ENCODE measurements at places on chromosomes 13 and 19.

DNA sequence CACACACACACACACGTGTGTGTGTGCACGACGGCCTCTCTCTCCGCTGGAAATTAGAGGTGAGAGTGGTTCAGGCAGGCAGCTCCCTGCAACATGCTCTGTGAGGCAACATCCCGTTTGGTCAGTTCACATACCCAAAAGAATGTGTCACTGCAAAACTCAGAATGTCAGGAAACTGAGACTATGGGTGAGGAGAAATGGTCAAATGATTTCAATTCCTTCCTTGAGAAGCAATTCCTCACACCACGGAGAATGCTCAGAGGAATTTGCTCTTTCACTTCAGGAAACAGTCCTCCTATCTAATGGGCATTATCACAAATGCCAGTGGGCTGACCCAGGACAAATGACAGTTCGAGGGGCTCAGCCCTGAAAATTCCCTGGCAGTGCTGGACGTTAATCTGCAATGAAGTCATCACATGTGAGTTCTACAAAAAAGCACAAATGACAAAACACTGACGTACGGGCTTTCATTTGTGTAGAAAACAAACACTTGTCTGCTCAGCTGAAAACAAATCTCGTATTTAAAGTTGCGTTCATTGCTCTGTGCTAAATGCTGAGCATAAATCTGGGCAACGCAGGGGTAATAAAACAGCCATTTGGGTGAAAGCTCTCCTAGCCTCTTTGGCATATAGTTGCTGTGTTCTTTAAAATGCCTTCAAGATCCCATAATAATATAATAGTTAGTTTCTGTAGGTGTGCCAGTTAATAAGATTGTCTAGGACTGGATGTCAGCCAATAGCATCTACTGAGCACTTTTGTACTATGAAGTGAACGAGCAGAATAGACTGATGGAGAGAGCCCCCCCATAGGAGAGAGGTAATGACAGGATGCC is 18.6 kb upstream of the LATS2 start:
- no peak for DNase-seq

DNA sequence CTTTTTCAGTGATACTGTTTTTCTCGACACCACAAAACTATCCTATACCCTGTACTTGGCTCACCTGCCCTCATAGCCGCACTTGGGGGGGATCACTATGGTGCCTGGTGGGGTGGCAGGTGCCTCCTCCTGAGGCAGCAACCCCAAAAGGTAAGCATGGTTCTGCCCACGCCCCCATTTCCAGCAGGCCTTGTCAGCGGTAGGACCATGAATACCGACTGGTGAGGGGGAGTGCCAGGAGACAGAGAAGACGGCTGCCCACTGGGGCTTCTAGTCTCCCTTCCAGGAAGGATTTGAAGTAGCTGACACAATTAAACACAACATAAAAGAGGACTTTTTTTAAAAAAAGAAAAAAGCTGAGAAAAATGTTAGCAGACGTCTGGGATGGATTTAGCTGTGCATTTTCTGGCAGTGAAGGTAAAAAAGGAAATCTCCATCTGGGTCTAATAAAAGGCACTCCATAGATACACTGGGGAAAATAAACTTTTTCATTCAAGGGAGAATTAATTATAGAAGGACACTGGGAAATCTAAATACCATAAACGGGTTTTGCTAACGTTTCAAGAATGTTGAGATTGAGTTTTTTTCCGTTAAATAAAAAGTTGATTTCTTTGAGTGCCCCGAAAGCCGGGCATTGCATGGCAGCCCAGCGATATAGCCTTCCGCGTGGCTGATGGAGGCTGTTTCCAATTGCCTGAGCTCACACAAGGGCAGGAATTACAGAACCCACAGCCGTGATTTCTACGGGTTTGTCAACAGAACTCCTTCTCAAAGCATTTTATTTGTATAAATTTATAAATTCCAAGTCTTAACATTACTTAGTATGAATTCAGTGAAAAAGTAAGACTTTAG is 45.1 kb downstream of the ATP11A start:
- DNase-seq, result no peak

DNA sequence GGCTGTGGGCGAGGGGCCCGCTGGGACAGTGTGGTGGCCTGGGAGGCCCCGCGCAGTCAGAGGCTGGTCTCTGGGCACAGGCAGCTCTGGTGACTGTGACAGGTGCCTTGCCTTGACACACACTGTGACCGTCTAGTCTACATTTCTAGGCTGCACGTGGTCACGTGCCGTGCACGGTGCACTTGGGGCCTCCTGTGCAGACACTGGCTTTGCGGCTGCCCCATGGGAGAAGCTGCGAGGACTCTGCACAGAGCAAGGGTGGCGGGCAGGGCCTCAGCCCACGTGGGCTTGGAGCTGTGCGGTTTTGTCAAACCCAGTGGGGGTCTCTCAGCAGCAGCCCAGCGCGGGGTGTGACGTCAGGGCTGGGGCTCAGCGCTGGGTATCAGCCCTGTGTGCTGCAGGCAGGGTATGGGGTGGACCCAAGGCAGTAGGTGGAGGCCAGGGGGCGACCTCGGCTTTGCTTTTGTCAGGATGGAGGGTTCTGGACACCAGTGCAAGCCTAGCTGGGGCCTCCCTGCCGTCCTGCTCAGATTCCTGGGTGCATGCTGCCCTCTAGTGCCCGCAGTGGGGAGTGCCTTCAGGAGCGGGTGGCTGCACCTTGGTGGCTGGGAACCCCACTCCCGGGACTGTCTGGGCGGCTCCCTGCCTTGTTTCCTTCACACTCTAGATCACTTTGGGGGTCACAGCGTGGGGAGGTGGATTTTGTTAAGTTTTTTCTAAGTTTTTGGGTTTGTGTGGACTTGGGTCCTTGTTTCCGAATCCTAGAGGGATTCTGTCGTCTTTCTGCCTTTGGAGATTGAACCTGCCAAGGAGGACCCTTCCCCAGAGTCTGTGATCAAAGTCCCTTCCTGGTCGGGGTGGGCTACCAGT is 62.6 kb downstream of the KDM4B start:
- peak; percentile 53 for DNase-seq

DNA sequence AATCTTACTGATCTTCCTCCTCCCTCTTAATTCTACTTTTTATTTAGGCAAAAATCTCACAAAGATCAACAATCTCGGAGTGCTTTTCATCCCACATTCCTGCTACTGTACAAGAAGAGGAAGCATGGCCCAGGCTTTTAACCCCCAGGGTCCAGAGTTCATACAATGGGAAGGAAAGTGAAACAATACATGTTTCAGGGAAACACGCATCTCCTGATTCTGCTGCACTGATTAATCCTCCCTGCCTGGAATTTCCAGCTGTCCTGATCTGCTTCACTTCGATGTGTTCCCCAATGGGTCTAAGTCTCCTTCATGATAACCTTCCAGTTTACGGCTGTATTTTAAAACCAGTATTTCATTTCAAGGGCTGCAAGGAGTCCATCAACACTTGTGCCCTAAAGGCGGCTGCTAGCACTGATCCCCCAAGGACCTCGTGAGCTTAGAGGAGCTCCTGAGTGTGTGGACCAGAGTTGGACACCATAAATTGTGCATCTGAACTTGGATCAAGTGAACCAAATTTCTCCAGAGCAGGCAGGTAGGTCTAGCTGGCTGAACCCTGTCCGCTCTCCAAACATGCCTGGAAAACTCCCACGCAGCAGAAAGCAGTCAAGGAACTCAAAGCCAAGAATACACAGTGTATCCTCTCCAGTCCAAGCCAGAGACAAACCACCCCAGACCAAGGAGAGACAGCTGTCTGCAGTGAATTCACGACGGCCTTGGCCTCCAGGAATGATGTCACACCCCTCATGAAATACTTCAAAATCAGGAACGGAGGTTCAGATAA is 44.3 kb downstream of the COL4A1 start:
- DNase-seq, result no peak

- DNase-seq, result peak; percentile 14
Observed at GRCh38 chr13:45108716-45109101, 11.6 kb upstream of the GTF2F2 start.

DNA sequence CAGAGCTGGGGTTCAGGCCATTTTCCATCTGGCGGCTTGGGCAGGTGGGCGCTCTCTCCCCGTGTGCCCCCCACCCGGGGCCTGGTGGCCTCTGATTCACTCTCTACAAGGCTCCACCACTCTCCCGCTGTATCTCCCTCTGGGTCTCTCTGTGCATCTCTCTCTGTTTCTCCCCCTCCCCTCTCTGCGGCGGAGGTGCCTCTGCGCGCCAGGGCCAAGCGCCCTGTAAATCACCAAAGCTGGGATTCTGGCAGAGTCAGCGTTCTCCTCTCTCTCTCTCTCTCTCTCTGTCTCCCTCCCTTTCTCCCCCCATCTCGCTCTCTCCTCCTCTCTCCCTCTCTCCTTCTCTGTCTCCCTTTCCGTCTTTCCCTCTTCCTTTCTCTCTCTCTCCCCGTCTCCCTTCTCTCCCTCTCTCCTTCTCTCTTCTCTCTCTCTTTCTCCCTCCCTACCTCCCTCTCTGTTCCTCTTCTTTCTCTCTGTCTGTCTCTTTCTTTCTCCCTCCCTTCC is 3.9 kb downstream of the NFIC start:
- no peak for DNase-seq

- DNase-seq, result no peak
Observed at GRCh38 chr19:18388960-18389725, 3.2 kb downstream of the GDF15 start.

DNA sequence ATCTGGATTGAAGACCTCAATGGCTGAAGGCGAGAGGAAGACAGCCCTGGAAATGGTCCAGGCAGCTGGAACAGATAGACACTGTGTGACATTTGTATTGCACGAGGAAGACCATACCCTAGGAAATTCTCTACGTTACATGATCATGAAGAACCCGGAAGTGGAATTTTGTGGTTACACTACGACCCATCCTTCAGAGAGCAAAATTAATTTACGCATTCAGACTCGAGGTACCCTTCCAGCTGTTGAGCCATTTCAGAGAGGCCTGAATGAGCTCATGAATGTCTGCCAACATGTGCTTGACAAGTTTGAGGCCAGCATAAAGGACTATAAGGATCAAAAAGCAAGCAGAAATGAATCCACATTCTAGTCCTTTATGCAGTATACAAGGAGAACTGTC is 1.2 kb downstream of the POLR1D start:
- DNase-seq, result no peak

- DNase-seq, result no peak
Observed at GRCh38 chr13:99419591-99420243, 81.6 kb upstream of the TM9SF2 start.

DNA sequence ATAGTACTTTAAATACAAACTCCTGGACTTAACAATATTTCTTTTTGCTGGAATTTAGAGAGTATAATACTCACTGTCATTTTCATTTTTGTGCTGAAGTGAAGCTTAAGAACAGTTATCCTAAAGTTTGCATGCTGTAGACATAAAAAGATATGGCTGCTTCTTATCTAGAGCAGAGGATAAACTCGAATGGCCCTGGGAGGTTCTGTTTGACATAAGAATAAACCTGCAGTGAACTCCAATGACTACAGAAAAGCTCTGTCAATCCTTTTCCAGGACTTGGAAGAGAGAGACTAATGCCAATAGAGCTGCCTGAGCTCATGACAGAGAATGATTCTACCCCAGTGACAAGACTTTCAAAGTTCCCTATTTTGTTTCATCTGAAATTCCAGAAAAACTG is 1017.8 kb upstream of the MIR17HG start:
- no peak for DNase-seq

GRCh38 chr13:32824061-32824460 is 192.2 kb upstream of the KL start:
- no peak for DNase-seq

- no peak for DNase-seq
Observed at GRCh38 chr13:109182777-109183465, 553.5 kb downstream of the MYO16 start.

DNA sequence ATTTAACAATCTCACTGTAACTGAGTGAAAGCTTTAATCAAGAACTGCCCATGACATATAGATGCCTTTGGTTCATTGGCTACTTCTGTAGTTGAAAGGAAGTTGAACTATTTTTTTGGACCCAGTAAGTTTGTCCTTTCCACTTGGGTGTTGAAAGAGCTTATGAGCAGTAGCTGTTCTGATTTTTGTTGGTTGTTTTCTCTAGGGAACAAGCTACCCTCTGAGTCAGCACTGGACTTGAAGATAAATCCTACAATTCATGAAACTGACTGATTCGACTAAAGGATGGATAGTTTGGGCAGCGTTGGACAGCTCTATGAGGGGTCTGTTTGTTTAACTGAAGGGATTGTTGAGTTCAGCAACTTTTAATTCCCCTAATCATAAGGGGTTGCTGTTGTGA is 101.0 kb downstream of the PAN3 start:
- no peak for DNase-seq

GRCh38 chr19:15372891-15373301 is 6.7 kb downstream of the AKAP8 start:
- DNase-seq, result no peak

GRCh38 chr19:46115396-46116106 is 8.9 kb downstream of the IGFL3 start:
- DNase-seq, result no peak

GRCh38 chr13:33146843-33147611 is 130.8 kb downstream of the KL start:
- DNase-seq, result no peak

DNA sequence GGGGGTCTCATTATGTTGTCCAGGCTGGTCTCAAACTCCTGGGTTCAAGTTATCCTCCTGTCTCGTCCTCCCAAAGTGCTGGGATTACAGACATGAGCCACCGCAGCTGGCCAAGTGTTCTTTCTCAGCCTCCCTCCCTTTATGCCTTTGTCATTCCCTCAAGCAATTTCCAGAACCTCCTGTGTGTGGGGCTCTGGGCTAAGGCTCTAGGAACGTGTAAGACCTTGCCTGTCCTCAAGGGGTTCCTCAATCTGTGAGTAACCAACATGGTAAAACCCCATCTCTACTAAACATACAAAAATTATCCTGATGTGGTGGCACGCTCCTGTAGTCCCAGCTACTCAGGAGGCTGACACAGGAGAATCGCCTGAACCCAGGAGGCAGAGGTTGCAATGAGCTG is 15.5 kb upstream of the SPACA4 start:
- no peak for DNase-seq

- no peak for DNase-seq
Observed at GRCh38 chr19:40927567-40927966, 45.5 kb upstream of the CYP2A7 start.

GRCh38 chr13:89361909-89362308 is 1690.7 kb downstream of the SLITRK5 start:
- DNase-seq, result no peak

- DNase-seq, result no peak
Observed at GRCh38 chr13:101945435-101945834, 456.4 kb downstream of the FGF14 start.

DNA sequence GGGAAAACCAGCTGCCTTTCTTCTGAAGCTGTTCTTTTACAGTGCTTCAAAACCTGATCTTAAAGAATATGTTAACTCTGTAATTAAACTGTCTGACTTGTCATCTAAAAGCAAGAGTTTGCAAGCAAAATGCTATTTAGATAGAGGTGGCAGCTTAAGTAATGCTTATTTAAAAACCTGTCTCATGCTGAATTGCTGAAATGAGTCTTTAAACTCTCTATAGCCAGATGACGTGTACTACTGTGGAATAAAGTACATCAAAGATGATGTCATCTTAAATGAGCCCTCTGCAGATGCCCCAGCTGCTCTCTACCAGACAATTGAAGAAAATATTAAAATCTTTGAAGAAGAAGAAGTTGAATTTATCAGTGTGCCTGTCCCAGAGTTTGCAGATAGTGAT is 22.9 kb downstream of the ITM2B start:
- no peak for DNase-seq

GRCh38 chr19:16198370-16198651 is 600 bp downstream of the AP1M1 start:
- no peak for DNase-seq
